ENCODE measurements at places on chromosomes 1 and 21.

DNA sequence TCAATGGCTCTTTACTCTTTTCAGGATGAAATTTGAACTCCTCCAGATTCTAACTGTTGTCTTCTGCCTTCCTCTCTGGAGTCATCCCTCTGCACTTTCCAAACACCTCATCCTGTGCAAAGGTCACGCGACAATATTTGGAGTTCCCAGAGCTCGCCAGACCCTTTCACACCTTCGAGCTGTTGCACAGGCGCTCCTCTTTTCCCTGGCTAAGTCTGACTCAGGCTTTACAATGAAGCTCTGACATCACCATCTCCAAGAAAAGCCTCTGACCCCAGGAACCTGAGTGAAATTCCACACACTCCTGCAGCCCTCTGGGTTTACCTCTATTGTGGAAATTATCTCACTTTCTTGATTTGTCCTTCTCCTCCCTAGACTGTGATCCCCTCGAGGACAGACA is 270.3 kb downstream of the RGS7 start:
- no peak for DNase-seq

DNA sequence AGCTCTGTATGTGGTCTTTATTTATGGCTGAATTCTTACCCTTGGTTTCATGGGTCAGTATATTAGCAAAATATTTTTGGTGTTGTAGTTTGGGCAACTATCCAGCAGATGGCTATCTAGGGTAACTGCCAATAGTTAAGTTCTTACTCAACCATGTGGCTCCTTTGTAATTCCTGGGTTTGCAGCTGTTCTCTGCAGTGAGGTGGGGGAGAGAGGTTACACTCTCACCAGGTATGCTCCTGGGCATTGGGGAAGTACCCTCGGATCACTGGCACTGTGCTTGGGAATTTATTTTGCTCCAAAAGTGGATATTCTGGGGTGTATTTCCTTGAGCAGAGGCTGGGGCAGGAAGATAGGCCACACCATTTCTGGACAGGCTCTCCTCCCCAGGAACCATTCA is 436.7 kb upstream of the TMPRSS15 start:
- DNase-seq, result no peak

DNA sequence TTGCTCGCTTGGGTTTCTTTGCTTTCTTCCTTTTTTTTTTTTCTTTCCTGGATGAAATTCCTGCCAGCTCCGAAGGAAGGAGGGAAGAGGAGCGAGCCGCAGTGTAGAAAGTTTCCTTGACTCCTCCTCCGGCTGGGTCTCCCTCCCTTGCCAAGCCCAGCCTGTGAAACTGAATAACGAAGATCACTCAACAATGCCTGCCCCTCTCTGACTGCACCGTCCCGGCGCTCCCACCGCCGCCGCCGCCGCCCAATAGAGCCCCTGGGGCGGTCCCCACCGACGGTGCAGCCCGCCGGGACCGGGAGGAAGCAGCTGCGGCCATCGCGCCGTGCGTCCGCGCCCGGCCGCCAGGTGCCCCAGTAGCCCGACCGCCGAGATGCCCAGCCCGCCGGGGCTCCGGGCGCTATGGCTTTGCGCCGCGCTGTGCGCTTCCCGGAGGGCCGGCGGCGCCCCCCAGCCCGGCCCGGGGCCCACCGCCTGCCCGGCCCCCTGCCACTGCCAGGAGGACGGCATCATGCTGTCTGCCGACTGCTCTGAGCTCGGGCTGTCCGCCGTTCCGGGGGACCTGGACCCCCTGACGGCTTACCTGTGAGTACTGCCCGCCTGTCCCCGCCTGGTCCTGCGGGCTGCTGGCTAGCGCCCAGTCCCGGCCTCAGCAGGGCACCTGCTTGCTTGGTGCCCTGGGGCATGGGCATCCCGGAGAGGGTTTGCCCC is at the start of gene LGR6:
TSS of gene LGR6 (plus strand) at position 186 of the 714 bp plus-strand sequence. CDS start at position 377, 191 bp downstream.
- no peak for DNase-seq

- no peak for DNase-seq
Measured at GRCh38 chr1:88774151-88774556, 90.1 kb downstream of the PKN2 start.

GRCh38 chr1:59094001-59094400 is 202.9 kb upstream of the FGGY start:
- no peak for DNase-seq

GRCh38 chr21:41166884-41167283 is 1.1 kb upstream of the BACE2 start:
- DNase-seq, result no peak

DNA sequence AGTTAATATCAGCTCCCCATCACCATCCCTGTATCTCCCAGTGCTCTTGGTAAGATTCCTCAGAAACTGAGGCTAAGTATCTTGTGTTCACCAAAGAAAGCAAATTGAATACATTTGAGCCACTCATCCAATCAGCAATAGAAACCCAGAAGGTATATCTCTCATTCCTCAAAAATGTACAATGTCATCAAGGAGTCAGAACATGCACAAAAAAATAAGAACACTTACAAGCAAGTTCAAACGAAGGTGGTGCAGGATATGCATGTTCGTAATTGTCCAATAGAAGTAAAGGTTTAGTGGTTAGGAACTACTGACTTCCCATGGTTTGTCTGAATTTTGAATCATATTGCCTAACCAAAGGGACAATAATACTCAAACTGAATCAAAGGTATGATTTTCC is 24.3 kb downstream of the RXRG start:
- DNase-seq, result no peak

DNA sequence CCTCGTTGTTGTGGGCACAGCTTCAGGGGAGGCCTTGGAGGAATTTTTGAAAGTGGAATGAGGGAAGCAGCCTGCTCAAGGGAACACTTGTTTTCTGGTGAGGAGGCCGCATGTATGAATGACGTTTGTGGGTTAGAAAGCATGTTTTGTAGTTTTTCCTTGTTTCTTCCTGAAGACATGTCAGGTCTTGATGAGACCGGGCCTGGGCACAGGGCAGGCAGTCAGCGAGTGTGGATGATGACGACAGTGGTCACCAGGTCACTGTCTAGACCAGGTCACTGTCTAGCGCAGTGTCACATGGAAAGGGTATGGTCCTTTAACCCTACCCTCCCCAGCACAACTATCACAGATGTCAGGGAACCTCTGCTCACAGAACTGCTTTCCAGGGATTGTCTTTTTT is 7.3 kb downstream of the PSEN2 start:
- DNase-seq, result no peak

- no peak for DNase-seq
Measured at GRCh38 chr1:65277605-65278347, 31.6 kb upstream of the DNAJC6 start.

DNA sequence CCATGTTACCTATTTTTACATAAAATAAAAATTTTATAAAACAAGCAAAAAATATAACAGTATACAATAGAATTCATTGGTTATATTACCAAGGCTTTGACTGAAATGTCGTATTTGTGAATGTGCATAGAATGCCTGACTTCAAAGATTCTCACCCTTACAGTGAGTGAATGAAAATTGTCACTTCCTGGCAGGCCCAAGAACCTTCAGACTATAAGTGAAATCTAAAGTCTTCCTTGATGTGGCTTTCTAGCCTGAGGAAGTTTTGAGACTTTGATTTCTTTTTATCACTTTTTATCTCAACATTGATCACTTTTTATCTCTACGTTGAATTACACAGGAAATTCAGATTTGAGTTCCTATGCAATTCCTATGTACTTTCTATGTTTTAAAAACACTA is 104.7 kb upstream of the KIAA0040 start:
- peak; percentile 39 for DNase-seq

- DNase-seq, result no peak
Measured at GRCh38 chr1:67683766-67684525, 1.1 kb upstream of the GADD45A start.

- peak; percentile 41 for DNase-seq
Measured at GRCh38 chr1:228445843-228446650, 29.4 kb upstream of the TRIM17 start.

DNA sequence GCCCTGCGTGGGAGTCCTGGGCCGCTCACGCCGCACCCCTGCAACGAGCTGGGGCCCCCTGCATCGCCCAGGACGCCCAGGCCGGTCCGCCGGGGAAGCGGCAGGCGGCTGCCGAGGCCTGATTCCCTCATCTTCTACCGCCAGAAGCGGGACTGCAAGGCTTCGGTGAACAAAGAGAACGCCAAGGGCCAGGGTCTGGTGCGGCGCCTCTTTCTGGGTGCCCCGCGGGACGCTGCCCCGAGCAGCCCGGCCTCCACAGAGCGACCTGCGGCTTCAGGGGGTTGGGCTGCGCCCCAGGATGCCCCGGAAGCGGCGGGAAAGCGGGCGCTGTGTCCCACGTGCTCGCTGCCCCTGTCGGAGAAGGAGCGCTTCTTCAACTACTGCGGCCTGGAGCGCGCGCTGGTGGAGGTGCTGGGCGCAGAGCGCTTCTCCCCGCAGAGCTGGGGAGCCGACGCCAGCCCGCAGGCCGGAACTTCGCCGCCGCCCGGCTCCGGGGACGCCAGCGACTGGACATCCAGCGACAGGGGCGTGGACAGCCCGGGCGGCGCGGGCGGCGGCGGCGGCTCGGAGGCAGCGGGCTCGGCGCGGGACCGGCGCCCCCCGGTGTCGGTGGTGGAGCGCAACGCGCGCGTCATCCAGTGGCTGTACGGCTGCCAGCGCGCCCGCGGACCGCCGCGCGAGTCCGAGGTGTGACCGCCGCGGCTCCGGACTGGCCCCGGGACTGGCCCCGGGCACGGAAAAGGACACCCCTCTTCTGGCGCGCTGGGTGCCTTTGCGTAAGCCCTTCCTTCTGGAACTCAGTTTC is 2.7 kb downstream of the FAM110D start:
- DNase-seq, result peak; percentile 25

DNA sequence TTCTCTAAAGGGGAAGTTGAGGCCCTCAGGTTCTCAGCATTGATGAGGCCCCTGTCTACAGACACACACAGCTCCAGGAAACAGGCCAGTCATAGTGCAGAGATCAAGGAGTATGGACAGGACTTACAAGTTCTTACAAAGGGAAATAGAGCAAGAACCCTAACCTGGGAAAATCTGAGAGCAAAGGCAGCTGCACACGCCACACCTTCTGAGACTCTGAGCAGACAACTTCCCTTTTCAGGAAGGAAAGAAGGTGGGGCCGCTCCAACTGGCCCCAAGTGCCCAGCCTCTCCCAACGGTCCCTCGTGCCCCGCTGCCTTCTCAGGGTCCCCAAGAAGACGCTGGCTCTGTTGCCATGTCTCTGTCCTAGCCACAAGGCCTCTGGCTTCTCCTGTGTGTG is 3.6 kb downstream of the NOC2L start:
- DNase-seq, result no peak

Data from CD4-positive, alpha-beta T cell treated with Interleukin-17A for 1 hour (primary cell).